ENCODE measurements at places on chromosomes 1 and 21. TPM values are rescaled to one million over a fixed set of nuclear protein-coding genes. Genes with fewer than 3 reads are reported as not detected.

CLCA1 gene
- total RNA-seq: 1,013 TPM

CD5L gene
- not detected for total RNA-seq

TRIM67 gene
- total RNA-seq: not detected

MYOM3 gene
- 3.3 TPM for total RNA-seq

CSMD2 gene
- 0.27 TPM for total RNA-seq

C1orf216 gene
- 6.7 TPM for total RNA-seq

- no peak for DNase-seq
- H3K27ac ChIP-seq: peak overlapping the region; percentile 79
- no peak overlapping the region for H3K4me3 ChIP-seq
- H3K36me3 ChIP-seq: no peaks in the 10 kb centered on the region
- no peaks in the 10 kb centered on the region for H3K27me3 ChIP-seq
Measured at GRCh38 chr1:226786550-226786949, 47.5 kb upstream of the ITPKB start.

GRCh38 chr1:151514366-151514765 lies 3.2 kb downstream of the CGN start:
- no peak for DNase-seq
- H3K4me3 ChIP-seq: no peak overlapping the region
- H3K27ac ChIP-seq: peak overlapping the region; percentile 85
- no peaks in the 10 kb centered on the region for H3K27me3 ChIP-seq
- no peaks in the 10 kb centered on the region for H3K36me3 ChIP-seq

GRCh38 chr1:108880850-108881249 lies 4.1 kb downstream of the GPSM2 start:
- no peaks in the 10 kb centered on the region for H3K4me1 ChIP-seq
- H3K27me3 ChIP-seq: no peaks in the 10 kb centered on the region
- no peak overlapping the region for H3K27ac ChIP-seq
- DNase-seq: no peak
- no peak overlapping the region for H3K4me3 ChIP-seq

- H3K4me1 ChIP-seq: no peaks in the 10 kb centered on the region
- H3K36me3 ChIP-seq: no peaks in the 10 kb centered on the region
- H3K4me3 ChIP-seq: no peak overlapping the region
- H3K27me3 ChIP-seq: no peaks in the 10 kb centered on the region
Measured at GRCh38 chr1:107181253-107181969, 40.6 kb downstream of the NTNG1 start.

GRCh38 chr1:59685666-59686065 lies 129.1 kb upstream of the HOOK1 start:
- no peak overlapping the region for H3K27ac ChIP-seq
- no peak for DNase-seq
- H3K4me1 ChIP-seq: no peaks in the 10 kb centered on the region
- H3K4me3 ChIP-seq: no peak overlapping the region
- H3K36me3 ChIP-seq: no peaks in the 10 kb centered on the region

- H3K4me3 ChIP-seq: no peak overlapping the region
- H3K27me3 ChIP-seq: peaks cover 11% of the 10 kb centered on the region
- H3K27ac ChIP-seq: no peak overlapping the region
- no peaks in the 10 kb centered on the region for H3K4me1 ChIP-seq
- peak; percentile 12 for DNase-seq
- H3K36me3 ChIP-seq: no peaks in the 10 kb centered on the region
Measured at GRCh38 chr1:228074954-228075730, 7.4 kb upstream of the ARF1 start.

GRCh38 chr1:101588677-101589076 lies 351.9 kb downstream of the S1PR1 start:
- no peak overlapping the region for H3K4me3 ChIP-seq
- no peak for DNase-seq
- no peaks in the 10 kb centered on the region for H3K4me1 ChIP-seq
- no peak overlapping the region for H3K27ac ChIP-seq

- H3K4me1 ChIP-seq: no peaks in the 10 kb centered on the region
- DNase-seq: no peak
- H3K36me3 ChIP-seq: no peaks in the 10 kb centered on the region
- H3K27ac ChIP-seq: no peak overlapping the region
- H3K4me3 ChIP-seq: no peak overlapping the region
- H3K27me3 ChIP-seq: no peaks in the 10 kb centered on the region
Measured at GRCh38 chr1:2911421-2912178, 109.7 kb upstream of the ACTRT2 start.

GRCh38 chr1:99986656-99987225 lies 16.9 kb downstream of the SLC35A3 start:
- H3K4me3 ChIP-seq: no peak overlapping the region
- no peaks in the 10 kb centered on the region for H3K36me3 ChIP-seq
- no peaks in the 10 kb centered on the region for H3K27me3 ChIP-seq
- H3K27ac ChIP-seq: peak overlapping the region; percentile 81

DNA sequence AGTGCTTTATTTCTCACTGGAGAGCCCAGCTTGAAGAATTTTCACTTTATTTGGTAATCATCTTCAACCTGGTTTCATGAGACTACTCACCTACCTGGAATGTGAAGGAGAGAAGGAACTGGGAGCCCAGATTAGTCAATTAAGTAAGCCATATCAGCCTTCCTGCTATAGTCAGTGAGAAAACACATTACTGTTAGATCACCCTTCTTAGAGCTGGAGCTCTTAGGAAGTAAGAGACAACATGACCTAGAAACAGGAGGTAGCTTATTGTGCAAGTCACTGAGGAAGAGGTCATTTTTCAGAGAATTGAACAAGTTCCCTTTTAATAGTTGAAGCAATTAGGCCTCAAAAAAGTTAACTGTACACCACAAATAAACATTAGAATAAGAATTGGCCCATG lies 49.2 kb upstream of the TEKT2 start:
- no peak for DNase-seq
- H3K36me3 ChIP-seq: peaks cover 19% of the 10 kb centered on the region

All from transverse colon (tissue), 4 donors.